ENCODE measurements at places on chromosomes 3 and 15.

DNA sequence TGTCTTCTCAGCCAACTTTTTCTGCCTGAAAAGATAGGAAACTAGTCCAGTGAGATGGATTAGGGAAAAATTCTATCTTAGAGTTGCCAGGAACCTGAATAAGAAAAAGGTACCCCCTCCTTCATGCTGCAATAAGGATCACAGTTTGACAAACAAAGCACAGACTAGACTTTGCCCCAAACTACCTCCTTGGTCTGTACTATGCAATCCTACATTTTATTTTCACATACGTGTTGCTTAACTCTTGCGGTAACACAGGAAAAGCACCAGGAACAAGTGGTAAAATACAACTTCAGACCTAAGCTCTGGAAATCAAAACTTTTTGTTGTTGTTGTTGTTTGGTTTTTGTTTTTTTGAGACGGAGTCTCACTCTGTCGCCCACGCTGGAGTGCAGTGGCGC, 11.3 kb upstream of the IL12A start:
- DNase-seq: no peak

DNA sequence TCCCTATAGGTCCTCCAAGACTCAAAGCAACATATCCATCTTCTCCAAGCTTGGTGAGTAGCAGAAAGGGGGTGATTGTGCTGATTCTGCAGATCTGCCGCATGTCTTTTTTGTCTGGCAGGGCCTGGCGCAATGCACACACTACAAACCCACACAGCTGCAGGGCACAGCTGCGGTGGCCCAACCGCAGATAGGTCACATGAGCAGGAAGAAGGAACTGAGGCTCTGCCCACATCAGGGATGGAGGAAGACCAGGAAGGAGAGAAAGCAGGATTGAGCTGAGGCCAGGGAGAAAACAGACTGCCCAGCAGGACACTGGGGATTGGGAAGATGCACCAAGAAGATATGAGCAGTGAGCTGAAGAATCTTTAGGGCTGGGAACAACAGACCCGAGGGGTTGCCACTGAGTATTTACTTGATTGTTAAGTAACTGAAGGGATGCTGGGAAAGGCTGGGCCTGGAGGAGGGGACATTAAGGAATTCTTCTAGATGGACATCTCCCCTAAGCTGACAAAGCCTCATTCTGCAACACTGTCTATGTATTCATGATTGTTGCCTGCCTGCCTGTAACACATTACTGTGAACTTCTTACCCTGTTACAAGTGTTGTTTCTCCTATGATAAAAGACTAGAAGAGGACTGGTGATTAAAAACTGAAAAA, 126.7 kb downstream of the MYLK start:
- DNase-seq: peak; percentile 92

DNA sequence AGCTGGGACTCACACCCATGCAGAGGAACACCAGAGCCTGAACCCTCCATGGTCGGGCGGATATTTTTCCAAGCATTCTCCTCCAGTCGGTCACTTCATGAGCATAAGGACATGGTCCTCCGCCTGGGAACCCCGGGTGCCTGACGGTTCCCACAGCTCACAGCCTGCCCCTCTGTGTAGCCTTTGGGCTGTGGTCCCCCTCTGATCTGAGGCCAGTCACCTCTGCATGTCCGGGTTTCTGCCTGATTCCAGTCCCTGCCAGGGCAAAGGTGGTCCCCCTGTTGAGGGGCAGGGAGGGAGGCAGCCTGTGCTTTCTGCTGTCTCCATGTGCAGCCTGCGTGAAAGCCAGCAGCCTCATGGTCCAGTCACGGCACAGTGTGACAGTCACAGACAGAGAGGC, 76.6 kb upstream of the KLF13 start:
- DNase-seq: no peak

- DNase-seq: no peak
These were observed 14.1 kb downstream of the CYP1A2 start for GRCh38 chr15:74762791-74763150.

DNA sequence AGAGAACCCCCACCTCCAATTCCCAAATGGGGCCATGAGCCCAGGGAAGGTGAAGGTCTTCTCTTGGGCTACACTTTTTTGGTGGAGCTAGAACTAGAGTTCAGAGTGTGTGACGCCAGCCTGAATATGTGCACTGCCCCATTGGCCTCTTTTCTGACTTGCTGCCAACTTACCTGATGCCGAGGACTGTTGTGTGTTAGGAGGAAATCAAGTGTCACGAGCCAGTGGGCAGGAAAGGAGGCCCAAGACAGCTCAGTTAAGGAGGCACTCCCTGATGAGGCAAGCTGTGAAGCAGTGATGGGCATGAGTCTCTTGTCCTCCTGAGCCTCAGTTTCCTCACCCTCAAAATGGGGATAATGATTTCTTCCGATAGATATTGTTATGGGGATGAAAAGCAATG, 107.8 kb downstream of the ANP32A start:
- DNase-seq: no peak

DNA sequence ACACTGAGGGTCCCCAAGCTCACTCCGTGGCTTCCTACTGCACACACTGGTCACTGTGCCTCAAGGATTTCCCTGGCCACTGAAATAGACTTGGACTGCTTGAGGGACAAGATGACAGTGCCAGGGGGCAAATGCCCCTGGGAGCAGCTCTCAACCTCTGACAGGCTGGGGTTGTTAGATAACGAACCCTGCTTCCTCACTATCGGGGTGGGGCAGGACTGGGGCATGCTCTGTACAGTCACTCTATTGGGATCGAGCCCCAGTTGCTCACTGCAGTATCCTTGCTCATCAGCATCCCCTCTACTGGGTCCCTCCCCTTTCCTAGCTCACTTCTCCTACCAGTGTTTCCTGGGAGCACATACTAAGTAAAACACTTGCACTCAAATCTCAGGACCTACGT, 610.8 kb downstream of the NTRK3 start:
- DNase-seq: no peak

DNA sequence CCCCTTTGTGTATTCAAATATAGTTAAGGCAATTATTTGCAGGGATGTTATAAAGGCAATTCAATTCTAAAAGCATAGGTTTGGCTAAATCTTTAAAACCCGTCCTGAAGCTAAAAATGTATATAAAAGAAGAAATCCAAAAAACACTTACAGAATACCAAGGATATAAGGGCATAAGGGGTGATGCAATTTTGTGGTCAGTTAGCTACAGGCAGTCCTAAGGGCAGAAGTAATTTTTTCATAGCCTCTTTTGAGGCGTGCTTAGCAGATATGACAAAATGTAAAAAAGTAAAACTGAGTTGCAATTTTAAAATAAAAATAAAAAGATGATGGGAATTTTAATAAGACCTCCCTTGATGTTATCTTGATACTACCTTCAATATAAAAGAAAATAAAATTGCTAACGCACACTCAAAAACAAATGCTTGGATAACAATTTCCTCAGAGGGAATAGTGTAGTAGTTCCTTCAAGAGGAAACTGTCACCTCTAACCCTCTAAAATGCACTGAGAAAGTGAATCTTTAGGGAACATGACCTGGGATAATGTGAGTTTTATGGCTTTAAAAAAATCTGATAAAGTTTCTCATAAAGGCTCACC, 104.2 kb downstream of the MYH15 start:
- DNase-seq: peak; percentile 79

DNA sequence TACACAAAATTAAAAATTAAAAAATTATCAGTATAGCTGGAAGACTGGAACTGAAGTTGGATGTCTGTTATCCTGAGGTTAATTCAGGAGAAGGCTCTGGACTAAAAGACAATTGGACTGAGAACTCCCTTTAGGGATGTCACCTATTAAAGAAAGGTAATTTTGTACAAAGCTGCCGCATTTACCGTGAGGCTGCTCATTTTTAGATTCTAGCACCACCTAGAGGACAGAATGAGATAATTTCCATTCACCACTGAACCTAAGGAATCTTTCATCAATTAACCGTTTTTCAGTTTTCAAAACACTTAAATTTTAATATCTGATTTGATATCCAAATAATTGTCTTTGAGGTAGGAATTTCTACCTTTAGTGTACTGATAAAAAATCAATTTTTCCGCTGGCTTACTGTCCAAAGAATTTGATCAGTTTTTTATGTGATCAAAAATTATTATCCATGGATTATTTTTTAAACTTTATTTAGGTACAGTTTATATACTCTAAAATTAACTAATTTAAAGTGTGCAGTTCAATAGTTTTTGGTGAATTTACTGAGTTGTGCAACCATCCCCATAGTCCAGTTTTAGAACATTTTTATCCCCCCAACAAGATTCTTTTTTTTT, 106.7 kb upstream of the TNIK start:
- DNase-seq: no peak

DNA sequence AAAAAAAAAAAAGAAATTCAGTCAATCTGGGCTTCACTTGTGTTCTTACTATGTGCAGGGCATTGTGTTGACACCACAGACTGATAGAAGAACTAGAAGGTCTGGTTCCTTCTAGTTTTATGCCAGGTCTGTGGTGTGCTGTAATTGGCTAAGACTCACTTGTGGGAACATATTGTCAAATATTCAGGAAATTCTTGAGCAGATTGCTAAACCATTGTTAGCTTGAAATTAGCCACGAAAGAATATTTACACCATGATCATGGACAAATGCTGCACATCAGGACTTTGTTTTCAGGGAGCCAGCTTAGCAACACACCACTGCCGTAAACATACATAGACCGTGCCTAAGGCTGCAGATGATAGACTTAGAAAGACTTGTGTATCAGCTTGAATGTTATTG, 74.6 kb downstream of the GTPBP8 start:
- DNase-seq: no peak

GRCh38 chr15:100215843-100216169, 126.0 kb downstream of the ADAMTS17 start:
- DNase-seq: no peak

GRCh38 chr3:78507196-78507984, 1260.4 kb downstream of the ROBO1 start:
- DNase-seq: no peak

GRCh38 chr3:115814778-115815380, 191.6 kb downstream of the GAP43 start:
- peak; percentile 50 for DNase-seq

DNA sequence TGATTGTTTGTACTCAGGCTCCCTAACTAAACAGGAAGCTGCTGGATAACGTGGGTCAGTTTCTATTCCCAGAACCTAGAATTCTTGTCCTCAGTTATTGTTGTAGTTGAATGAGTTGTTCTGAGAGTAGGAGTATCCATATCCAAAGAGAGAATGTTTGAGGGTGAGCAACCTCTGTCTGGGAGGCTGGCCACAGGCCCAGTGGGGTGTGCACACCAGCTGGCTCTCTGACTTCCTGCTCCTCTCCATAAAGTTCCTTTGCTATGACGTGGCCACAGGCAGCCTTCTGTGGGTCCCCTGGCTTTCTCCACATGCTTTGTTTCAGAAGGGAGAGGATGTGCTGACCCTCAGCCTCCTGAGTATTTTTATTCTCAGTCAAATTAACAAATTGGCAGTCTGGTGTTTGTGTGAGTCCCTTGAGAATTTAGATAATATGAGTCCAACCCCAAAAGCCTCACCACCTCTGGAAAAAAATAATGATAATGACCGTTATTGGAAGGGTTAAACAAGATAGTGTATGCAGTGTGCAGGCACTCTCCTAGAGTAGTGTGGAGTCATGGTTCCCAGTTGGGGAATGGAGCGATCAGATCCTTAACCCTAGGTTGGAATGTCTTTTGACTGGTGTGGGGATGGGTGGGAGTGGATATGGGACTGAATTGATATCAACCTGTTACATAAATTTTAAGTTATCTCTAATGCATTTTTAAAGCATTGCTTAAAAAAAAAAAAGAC, 47.6 kb upstream of the MED12L start:
- DNase-seq: no peak

GRCh38 chr3:106560451-106560966, 691.7 kb upstream of the CBLB start:
- peak; percentile 7 for DNase-seq

DNA sequence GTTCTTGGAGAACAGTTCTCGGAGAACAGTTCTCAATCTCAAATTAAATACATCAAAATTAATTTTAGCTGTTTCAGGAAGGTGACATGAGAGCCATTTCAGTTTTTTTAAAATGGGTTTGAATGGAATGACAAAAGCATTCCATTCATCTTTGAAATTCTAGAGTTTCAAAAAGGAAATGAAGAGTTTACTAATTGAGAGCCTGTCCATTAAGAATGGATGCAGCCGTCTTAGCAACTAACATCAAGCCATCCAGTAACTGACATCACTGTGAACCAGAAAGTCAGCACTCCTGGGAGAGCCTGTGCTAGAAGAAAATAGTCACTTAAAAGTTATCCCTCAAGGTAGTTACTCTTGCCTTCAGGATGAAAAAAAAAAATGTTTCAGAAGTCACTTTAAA, 47.0 kb upstream of the FSTL1 start:
- no peak for DNase-seq

DNA sequence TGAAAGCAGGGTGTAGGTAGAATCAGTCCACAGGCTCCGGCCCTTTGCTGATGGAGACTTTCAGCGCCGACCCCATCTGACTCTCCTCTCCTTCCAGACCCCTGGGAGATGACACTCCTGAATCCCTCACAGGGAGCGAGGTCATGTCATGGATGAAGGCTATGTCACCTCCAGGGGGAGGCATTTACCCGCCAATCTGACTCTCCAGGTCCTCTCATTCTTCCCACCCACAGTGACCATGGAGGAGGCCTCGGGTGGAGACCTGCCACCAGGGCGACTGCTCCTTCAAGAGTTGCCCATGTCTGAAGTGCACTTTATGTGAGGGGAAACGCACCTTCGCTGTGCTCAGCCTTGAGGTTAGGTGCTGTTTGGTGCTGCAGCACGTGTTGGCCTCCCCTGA, 112.7 kb downstream of the KLF13 start:
- no peak for DNase-seq

DNA sequence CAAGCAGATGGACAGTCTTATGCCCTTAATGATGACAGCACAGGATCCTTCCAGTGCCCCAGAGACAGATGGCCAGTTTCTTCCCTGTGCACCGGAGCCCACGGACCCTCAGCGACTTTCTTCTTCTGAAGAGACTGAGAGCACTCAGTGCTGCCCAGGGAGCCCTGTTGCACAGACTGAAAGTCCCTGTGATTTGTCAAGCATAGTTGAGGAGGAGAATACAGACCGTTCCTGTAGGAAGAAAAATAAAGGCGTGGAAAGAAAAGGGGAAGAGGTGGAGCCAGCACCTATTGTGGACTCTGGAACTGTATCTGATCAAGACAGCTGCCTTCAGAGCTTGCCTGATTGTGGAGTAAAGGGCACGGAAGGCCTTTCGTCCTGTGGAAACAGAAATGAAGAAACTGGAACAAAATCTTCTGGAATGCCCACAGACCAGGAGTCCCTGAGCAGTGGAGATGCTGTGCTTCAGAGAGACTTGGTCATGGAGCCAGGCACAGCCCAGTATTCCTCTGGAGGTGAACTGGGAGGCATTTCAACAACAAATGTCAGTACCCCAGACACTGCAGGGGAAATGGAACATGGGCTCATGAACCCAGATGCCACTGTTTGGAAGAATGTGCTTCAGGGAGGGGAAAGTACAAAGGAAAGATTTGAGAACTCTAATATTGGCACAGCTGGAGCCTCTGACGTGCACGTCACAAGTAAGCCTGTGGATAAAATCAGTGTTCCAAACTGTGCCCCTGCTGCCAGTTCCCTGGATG, 198.7 kb downstream of the AKAP13 start:
- DNase-seq: no peak

GRCh38 chr3:8011902-8012301, 489.7 kb upstream of the LMCD1 start:
- DNase-seq: no peak

All from HL-60 (cell line).